ENCODE measurements at places on chromosomes 6 and 20.

GRCh38 chr20:258963-259362 lies 1.4 kb downstream of the DEFB132 start:
- DNase-seq = peak; percentile 21

DNA sequence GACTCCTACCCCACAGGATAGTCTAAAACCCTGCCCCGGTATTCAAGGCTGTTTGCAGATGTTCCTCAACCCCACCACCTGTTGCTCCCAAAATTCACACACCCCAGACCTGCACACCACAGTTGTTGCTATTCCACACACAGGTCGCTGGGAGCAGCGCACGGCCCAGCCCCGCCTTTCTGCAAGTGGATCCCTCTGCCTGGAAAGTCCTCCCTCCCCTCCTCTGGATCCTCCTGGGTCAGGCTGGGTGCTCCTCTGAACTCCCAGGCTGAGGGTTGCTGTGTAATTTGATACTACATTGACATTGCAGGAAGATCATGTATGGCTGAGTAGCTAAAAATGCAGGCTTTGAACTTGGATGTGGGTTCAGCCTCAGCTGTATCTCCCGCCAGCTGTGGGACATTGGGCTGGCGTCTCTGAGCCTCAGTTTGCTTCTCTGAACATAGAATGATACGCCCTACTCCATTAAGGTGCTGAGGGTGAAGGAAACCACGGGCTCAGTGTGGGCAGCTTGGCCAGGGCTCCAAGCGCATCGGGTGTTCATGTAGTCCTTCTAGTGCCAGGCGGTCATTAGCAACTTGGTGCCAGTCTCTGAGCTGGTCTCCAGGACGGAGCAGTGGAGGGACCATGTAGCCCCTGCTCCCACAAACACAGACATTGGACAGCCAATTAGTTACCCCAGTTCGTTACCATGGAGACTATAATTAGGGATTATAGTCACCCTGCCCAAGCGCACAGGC lies 13.9 kb upstream of the CCN5 start:
- peak; percentile 45 for DNase-seq

DNA sequence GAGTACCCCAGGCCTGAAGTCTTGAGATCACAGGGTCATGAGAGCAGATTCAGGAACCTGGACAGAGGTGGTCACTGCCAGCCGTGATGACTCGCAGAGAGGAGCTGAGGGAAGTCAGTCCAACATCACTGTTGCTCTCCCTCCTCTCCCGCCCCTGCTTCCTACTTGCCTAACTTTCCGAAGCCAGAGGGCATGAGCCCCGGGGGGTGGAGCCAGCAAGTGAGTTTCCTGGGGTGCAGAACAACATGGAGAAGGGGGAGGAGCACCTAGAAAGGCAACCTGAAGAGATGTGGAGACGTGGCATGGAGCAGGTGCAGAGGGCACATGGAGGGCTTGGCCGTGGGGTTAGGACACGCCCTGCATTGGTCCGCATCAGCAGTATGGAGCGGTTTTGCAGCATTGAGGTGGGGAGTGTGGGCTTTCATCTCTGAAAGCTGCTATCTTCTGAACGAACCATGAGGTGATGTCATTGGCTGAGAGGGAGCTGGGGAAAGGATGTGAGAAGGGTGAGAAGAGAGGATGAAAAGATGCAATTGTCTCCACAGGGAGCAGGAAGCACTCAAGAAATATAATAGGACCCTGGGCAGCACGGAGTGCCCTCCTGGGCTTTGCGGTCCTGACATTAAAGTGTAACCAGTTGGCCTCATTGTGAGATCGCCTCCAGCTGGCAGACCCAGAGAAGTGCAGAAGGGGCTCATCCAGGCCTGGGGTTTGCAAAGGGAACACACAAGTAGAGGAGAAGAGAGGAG lies 25.0 kb downstream of the GDAP1L1 start:
- no peak for DNase-seq

DNA sequence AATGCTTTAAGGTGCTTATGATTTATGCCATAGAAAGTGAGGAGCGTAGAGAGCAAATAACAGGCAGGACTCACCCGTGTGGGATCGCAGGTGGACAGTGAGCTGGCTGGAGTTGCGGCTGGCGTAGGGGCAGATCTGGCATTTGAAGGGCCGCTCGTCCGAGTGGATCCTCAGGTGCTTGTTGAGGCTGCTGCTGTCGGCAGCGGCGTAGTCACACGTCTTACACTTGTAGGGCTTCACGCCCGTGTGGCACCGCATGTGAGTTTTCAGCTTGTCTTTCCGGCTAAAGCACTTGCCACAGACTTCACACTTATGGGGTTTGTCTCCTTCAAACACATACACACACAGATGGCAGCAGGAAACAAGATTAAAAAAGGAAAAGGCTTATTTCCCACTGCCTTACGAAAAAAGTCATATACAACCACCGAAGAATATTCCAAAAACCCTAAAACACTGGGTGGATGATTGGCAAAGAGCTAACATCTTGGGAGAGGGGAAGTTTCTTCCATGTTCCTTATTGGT lies 31.5 kb downstream of the ZFP64 start:
- no peak for DNase-seq

DNA sequence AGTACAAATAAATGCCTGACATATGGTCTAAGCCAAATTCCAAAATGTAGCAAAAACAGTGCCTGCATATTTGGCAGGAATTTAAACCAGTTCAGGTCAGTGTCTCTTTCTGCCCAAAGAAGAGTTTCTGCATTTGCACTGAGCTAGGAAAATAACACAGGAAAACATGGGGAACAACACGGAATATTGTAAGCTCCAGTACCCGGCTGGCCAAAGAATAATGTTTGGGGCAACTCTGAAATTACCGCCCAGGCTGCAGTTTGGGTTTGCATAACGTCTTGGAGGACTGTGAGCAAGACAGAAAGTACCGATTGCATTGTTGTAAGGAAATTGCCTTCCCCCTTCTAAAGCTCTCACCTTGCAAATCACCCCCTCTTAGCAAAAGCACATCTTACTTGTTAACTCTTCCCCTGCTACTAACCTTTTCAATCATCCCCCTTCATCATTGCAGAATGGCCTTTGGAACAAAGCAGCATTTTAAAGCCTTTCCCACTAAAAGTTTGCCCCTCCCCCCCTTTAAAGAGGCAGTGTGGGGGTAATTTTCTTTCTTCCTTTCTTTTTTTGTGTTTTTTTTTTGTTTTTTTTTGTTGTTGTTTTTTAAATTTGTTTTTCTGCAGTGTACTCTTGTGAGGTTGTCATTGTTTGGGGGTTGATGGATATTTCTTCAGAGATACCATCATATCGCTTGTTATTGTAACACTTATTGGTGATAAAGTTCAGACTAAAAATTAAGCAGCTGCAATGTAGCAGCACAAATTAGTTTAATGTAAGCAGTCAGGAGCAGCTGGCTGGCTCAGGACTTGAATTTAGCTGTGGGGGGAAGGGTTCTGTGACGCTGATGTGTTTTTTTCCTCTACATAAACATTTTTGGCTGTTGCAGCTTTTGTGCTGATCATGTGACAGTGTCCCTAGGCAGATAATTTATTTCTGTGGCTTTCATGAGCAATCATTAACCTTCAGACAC lies 100.0 kb upstream of the CITED2 start:
- DNase-seq = peak; percentile 56

- no peak for DNase-seq
Measured at GRCh38 chr6:25536781-25537180, 115.2 kb upstream of the SCGN start.

GRCh38 chr20:33977535-33977934 lies 16.2 kb upstream of the RALY start:
- DNase-seq = no peak

DNA sequence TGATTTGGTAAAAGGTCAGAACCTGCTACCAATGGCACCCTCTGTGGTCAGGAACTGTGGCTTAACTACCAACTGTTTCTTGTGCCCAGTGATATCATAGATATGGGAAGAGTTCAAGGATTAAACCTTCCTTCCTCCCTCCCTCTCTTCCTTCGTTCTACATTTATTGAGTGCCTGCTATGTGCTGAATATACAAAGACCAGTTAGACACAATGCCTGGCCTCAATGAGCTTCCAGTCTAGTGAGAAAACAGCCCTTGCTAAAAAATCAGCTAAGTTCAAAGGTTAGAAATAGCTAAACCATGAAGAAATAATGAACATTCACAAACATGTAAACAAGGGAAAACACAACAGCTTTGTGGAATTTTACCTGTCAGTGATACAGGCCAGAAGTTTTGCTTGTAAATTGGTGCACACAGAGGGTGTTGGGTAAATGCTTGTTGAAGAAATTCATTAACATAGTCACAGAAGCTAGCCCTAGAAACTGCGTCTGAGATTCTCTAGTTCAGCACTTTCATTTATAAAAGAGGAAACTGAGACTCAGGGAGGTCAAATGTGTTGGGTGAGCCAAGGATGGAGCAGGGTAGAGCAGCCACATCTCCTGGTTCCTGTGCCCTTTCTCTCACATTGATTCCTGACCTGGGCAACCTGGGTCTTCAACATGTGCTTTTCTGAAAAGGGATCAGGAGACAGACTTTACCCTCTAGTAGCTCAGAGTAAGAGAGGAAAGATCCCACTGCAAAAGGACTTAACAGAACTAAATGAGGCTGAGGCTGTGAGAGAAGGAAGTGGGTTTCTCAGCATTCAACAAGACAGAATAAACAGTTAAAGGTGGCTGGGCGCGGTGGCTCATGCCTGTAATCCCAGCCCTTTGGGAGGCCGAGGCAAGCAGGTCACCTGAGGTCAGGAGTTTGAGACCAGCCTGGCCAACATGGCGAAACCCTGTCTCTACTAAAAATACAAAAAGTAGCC lies 14.4 kb upstream of the FOXO3 start:
- no peak for DNase-seq

DNA sequence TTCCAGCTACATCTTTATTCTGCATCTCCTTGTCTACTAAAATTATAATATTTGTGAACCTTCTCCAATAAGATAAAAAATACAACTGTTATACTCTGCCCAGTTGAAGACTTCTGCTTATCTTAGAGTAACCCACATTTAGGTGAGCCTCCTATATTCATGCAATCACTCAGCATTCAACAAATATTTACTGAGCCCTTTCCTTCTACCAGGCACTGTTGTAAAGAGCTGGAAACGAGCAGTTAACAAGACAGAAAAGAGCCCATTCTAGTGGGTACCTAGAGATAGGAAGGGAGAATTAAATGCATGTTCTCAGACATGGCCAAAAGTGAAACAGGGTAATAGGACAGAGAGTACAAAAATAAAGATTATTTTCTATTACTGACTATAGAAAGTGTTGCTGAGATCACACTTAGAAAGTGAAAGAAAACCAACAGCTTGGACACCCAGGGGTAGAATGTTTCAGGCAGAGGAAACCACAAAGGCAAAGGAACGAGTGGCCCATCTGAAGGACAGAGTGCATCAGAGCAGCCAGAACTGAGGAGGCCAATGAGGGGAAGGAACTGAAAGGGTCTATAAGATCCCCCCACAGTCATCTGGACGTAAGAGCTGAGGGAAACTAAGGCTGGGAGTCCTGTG lies 50.8 kb upstream of the SMLR1 start:
- DNase-seq = no peak
